Coronary artery (tissue), 2 donors: ENCODE measurements at places on chromosomes 7 and 10.

DNA sequence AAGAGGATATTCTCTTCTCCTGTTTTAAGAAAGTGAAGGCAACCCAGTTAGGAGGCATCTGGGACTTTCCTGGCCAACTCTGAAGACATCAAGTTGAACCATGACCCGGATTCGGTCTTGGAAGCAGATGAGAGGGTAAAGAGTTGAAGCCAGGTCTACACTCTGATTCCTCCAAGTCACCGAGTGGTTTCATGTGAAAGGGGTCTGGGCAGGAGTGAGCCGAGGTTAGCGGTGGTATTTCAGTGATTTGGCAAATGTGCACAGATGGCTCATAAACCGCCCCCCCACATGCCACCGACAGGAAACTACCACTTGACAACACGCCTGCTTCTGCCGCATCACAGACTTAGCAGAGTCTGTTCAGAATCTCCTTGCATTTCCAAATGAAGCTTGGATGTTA lies 11.4 kb upstream of the REPIN1 start:
- no peak for DNase-seq

DNA sequence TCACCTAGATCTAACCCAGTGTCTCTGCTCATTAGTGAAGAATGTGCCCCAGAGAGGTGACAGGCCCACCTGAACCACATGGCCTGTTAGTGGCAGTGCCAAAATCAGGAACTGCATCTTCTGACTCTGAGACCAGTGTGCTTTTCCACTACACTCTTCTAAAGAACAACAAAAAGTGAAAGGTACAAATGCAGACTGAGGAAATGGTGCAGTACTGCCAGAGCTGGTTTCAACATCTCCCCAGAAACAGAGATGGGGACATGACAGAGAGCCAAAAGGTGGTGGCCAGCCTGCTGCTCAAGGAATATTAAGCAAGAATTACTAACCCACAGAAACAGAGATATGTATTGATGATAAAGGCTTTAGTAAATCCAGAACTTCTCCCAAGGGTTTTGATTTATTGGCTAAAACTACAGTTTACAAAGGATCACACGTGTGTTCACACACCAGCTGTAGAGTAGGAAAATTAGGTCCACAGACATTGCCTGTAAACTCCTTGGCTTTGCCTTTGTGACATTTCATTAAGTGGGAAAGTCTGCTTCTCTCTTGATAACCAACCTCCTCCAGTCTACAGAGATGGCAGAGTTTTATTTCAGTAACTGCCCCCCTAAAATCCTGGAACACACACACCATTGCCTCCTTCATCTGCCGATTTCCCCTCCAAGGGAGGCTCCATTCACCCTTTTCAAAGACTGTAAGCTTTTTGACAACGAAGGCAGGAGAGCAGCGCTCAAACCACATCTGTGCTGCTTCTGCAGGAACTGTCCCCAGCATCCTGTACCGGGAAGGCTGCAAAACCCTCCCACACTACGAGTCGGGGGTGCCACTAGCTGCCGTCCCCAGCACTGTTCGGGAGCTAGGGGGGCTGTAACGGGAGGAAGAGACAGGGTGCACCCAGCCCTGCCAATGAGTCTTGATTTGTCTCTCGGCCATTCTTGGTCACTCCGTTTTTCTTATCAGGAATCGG lies 29.8 kb downstream of the GSDME start:
- DNase-seq: peak; percentile 62

GRCh38 chr10:125415006-125415633 lies 254.8 kb upstream of the CTBP2 start:
- DNase-seq: no peak

GRCh38 chr10:75432176-75432575 lies 752 bp downstream of the LRMDA start:
- no peak for DNase-seq

- DNase-seq: no peak
Observed at GRCh38 chr7:100694098-100694745, at the start of gene GIGYF1. Gene GIGYF1 (minus strand): TSS chr7:100694250. CDS start chr7:100688238, 6,012 bp downstream.

- no peak for DNase-seq
Observed at GRCh38 chr7:100865938-100866728, 1.1 kb upstream of the TRIP6 start.

DNA sequence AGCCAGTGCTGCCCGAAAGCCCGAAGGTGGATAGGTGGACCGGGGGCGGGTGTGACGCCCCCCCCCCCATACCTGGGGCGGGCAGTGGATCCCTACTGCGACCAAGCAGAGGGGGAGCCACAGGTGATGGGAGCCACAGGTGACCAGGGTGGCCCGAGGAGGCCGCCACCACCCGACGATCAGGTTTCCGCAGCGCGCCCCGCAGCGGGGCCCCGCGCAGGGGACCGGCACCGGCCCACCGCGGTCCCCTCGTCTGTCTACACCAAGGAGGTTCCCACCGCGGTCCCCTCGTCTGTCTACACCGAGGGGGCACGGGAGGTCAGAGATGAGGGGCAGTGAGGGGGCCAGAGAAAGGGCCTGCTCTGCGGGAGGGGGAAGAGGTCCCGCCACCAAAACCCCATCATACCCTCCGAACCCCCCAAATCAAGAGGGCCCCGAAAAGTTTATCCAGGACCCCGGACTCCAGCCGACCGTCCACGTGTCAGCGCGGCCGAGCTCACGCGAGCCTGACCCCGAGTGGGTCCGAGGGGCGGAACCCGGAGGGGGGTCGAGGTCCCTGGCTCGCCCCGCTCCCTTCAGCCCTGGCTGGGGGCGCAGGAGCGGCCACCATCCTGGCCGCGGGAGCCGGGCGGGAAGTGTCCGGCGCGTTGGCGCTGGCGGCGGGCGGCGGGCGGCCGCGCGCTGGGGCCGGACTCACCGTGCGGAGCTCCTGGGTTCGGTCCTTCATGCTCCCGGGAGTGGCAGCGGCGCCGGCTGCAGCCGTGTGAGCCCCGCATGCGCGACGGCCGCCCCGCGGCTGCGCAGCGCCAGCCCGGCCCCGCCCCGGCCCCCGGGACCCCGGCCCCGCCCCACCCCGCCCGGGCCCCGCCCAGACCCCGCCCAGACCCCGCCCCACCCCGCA lies at the start of gene STX1A:
TSS of gene STX1A (minus strand) at position 765 of the 901 bp plus-strand sequence. CDS start at position 727, 38 bp downstream.
- no peak for DNase-seq

GRCh38 chr10:6543431-6544005 lies 36.6 kb downstream of the PRKCQ start:
- no peak for DNase-seq

- no peak for DNase-seq
Observed at GRCh38 chr10:62681211-62681940, 123.1 kb upstream of the ADO start.

DNA sequence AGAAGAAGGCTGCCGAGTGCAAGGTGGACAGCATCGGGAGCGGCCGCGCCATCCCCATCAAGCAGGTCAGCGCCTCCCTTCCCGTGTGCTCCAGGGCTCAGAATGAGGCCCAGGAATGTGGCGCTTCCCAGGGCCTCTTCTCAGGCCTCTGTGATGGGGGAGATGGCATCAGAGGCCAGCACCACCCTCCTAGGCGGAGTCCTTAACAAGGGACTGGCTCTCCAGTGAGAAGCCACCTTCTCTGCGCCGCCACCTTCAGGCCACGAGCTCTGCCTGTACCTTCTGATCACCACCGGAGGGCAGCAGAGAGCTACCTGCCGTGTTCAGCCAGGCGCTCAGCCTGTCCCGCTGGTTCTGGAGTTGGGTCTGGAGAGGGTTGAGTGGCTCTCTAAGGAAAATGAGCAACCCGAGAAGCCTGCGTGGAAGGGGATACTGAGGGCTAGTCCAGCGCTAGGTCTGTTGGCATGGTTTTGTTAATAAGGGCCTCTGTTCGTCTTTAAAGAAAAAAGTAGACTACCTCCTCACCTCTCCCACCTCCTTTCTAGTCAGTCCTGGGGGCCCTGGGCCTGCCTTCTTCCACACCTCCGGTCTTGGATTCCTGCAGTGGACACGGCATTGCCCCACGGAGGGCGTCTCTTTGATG lies 37.7 kb downstream of the AGAP3 start:
- DNase-seq: peak; percentile 83

- no peak for DNase-seq
Observed at GRCh38 chr7:96832092-96832662, 122.5 kb upstream of the SEM1 start.

DNA sequence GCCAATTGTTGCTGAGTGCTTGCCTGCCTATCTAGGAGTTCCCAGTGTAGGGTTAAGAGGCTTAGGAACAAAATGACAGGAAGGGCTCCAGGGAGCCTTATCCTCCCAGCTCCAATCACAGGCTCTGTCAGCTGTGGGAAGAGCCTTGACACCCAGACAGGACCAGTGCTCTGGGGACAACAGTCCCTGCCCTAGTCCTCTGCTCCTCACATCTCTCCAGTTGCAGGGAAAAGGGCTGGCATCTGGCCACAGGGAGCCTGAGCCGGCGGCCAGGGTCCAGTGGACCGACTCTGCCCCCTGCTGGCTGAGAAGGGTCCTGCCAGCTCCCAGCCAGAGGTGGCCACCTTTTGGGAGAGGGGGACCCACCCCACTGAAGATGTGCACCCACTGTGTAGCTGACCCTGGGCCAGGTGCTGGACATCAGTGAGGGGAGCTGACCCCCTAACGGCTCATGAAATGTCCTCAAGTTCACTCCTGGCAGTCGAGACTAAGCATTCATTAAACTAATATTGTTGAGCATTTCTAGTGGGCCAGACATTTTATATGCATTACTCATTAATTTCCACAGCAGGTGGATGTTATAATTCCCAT lies 17.6 kb downstream of the DNAJB12 start:
- peak; percentile 90 for DNase-seq

- no peak for DNase-seq
Observed at GRCh38 chr7:6446838-6447580, 745 bp downstream of the DAGLB start.

- DNase-seq: no peak
Observed at GRCh38 chr10:96578022-96578421, 8.8 kb downstream of the TM9SF3 start.

- no peak for DNase-seq
Observed at GRCh38 chr7:105990141-105990540, 27.1 kb downstream of the CDHR3 start.

DNA sequence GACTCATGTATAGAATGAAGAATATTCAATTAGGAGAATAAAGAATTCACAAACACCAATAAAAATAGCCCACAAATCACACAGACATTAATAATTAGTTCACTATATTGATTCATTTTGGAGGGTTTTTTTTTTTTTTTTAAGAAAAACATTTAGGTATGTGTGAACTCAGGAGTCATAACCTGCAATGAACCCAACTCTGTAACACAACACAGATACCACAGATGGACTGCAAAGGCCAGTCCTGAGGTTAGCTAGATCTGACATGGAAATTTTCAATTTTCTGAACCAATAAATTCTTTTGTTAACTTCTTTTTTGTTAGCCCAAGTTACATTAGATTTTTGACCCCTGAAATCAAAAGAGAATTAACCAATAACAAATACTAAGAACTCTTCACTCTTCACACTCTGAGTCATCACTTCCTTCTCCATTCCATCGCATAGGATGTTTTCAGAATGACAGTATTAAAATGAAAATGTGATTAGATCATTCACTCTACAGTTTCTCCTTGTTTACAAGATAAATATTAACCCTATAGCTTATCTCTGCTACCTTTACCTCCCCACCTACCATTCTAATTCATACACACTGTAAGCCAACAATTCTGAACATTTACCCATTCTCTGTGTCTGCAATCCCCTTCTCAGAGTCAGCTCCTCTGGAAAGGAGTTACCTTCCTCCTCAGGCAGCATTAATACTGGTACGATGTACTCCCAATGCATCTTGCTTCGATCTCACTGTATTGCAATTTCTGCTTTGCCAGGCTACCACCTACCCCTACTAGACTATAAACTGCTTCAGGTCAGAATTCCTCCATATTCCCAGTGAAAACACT lies 141.5 kb downstream of the LRRN3 start:
- DNase-seq: no peak

- no peak for DNase-seq
Observed at GRCh38 chr7:127885222-127885772, 145.9 kb downstream of the LRRC4 start.

GRCh38 chr10:113128450-113129070 lies 178.5 kb downstream of the TCF7L2 start:
- no peak for DNase-seq

GRCh38 chr10:98296524-98296923 lies 28.5 kb upstream of the LOXL4 start:
- no peak for DNase-seq

- no peak for DNase-seq
Observed at GRCh38 chr10:103859161-103860086, 4.0 kb upstream of the SH3PXD2A start.

DNA sequence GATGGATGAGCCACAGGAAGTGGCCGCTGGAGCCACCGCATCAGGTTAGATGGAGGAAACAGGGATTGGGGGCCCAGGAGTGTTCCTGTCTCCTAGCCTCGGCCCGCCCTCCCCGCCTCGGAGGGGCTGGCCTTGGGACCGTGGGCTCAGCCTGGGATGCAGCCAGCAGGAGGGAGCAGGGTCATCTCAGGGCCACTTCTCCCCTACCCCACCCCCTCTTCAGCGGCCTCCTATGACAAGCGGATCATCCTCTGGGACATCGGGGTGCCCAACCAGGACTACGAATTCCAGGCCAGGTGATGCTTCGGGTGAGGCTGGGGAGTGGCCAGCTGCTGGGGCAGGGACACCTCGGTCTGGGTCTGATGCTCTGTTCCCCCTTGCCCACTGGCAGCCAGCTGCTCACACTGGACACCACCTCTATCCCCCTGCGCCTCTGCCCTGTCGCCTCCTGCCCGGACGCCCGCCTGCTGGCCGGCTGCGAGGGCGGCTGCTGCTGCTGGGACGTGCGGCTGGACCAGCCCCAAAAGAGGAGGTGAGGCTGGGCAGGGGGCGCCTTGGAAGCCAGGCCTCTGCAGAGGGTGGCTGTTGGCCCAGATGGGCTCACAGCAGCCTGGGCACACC lies 4.7 kb downstream of the LRWD1 start:
- DNase-seq: no peak

DNA sequence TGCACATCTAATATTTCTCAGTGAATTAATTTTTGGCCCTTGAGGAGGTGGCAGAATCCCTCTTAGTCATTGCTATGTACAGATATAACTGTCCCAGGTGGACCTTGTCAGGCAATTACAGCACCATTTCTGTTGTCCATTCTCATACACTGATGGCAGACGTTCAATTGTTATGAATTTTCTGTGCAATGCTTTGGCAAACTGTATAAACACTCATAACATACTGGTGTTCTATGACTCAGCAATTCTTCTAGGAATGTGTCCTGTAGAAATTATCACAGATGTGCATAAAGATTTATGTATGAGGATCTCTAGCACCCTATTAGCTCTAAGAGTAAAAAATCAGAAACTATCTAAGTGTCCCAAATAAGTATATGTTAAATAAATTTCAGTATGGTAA lies 80.8 kb downstream of the DNAJB9 start:
- DNase-seq: no peak

DNA sequence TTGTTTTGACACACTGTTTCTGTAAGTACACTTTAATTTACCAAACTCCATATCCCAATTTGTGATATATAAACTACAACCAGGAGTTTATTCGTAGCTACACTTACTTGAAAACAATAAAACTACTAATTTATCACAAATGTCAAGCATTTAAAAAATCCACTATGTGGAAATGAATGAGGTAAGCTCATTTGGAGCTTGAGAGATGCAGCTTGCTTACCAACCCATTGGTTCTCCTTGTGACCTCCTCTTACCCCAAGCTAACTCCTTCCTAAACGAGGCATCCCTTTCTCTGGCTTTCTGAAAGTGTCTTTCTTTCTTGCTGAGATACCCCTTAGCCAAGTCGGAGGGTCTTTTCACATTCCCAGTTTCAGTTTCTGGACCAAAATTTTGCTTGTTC lies 2.5 kb downstream of the OR6V1 start:
- DNase-seq: no peak
